ENCODE measurements at places on chromosomes 6 and 20.

GRCh38 chr6:119985952-119986736 is 636.6 kb upstream of the MAN1A1 start:
- no peak for DNase-seq

DNA sequence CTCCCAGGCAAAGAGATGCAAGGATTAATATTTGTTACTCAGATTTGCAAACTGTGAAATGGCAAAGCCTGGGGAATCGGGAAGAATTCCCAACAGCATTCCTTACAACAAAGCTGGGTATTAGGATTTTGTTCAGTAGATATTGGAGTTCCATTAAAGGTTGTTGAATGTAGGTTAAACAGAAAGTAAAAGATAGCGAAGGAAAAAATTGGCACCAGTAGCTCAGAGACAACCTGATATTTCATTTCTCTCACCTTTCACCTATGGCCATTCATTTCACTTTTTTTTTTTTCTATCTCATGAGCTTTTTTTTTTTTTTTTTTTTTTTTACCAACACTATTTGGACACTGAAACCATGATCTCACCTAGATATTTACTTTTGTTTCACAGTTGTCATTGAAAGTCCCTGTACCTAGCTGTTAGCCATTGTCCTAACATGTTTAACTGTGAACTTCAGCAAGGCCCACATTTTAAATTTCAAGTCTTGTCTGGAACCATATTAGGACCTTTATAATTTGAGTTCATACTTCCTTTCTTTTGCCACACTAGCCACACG is 552.5 kb downstream of the HAO1 start:
- DNase-seq: no peak

GRCh38 chr6:36526066-36526465 is 21.2 kb downstream of the STK38 start:
- DNase-seq: no peak

GRCh38 chr6:43658161-43658560 is 13.3 kb downstream of the RSPH9 start:
- DNase-seq: no peak

Data from activated T-helper 1 cell treated with Interleukin-2 at 50 U/mL for 16 hours (primary cell).